ENCODE measurements at places on chromosomes 6 and 20.

- DNase-seq: no peak
Measured at GRCh38 chr6:11681770-11682169, 96.8 kb downstream of the ADTRP start.

GRCh38 chr6:129845696-129846095, 15.4 kb downstream of the TMEM244 start:
- no peak for DNase-seq

GRCh38 chr6:97563529-97563928, 280.5 kb upstream of the MMS22L start:
- no peak for DNase-seq

GRCh38 chr6:32189742-32190053, 304 bp downstream of the PBX2 start:
- no peak for DNase-seq

GRCh38 chr20:37408302-37409193, 62.6 kb downstream of the SRC start:
- no peak for DNase-seq

- no peak for DNase-seq
Measured at GRCh38 chr20:52652271-52652670, 319.9 kb upstream of the TSHZ2 start.

- DNase-seq: no peak
Measured at GRCh38 chr20:21101932-21102575, 4.1 kb downstream of the LINC00237 start.

- DNase-seq: no peak
Measured at GRCh38 chr20:21503345-21503744, 10.5 kb downstream of the NKX2-2 start.

GRCh38 chr6:14831937-14832336, 413.9 kb upstream of the JARID2 start:
- DNase-seq: no peak

- peak; percentile 27 for DNase-seq
Measured at GRCh38 chr6:111417181-111417585, 65.8 kb downstream of the REV3L start.

GRCh38 chr6:1470040-1470439, 80.7 kb downstream of the FOXF2 start:
- no peak for DNase-seq

Data from GM04503 (cell line).